Astrocyte of the spinal cord (primary cell): ENCODE measurements at places on chromosomes 12 and 14.

- peak; percentile 50 for DNase-seq
Measured at GRCh38 chr14:21868442-21869046, 194.9 kb upstream of the OR4E1 start.

GRCh38 chr12:105855361-105856047 lies 283.2 kb downstream of the NUAK1 start:
- no peak for DNase-seq

DNA sequence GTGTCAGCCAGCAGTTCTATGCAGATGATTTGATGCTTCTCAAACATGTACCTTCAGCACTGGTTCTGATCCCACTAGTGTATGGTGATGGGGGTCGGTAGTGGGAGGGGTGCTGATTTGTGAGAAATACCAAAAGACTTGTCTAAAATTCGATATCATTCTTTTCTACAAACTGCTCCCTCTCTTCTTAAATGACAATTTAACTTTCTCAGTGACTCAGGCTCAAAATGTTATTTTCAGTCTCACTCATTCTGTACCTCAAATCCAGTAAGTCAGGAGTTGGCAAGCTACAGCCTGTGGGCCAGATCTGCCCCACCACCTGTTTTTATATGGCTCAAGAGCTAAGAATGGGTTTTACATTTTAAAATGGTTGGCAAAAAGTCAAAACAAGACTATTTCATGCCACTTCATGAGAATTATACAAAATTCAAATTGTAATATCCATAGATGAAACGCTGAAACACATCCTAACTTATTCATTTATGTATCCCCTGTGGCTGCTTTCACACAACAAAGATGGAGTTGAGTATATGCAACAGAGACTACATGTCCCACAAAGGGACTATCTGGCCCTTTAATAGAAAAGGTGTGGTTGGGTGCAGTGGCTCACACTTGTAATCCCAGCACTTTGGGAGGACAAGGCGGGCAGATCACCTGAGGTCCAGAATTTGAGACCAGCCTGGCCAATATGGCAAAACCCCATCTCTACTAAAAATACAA lies 6.6 kb upstream of the NOP2 start:
- DNase-seq: no peak

- peak; percentile 71 for DNase-seq
Measured at GRCh38 chr12:122793685-122794106, 19.3 kb downstream of the CCDC62 start.

DNA sequence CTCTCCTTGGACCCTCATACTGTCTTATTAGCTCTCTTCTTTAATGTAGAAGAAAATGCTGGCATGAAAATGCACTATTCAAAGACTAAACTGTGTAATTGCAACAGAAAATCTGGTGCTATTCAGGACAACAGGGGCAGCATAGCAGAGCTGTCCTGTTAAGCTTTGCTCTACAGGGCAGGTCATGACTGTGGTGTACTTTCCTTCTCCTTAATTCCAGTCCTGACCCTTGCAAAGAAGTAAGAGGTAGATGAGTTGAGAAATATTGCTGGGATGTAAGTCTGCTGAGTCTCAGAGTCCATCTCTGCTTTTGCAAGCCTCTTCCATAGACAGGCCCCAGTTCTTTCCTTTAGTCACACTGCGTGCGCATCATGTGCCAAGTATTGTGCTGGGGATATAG lies 52.6 kb upstream of the STK38L start:
- no peak for DNase-seq

DNA sequence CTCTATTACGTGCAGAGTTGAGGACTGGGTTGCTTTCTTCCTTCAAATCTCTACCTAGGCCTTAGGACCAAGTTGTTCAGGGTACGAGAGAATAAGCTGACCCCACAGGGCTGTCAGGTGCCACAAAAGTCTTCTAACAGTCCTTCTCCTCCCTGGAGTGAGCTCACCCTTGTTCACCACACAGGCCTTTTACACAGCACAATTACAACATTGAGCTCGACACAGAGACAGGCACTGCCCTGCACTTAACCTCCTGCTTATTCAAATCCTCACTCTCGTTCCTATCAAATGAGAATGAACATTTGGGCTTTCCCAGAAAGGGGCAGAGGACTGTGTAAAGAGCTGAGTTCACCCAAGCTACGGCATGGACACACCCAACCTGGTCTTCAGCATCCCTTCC lies 2.4 kb downstream of the GALNT6 start:
- DNase-seq: no peak

DNA sequence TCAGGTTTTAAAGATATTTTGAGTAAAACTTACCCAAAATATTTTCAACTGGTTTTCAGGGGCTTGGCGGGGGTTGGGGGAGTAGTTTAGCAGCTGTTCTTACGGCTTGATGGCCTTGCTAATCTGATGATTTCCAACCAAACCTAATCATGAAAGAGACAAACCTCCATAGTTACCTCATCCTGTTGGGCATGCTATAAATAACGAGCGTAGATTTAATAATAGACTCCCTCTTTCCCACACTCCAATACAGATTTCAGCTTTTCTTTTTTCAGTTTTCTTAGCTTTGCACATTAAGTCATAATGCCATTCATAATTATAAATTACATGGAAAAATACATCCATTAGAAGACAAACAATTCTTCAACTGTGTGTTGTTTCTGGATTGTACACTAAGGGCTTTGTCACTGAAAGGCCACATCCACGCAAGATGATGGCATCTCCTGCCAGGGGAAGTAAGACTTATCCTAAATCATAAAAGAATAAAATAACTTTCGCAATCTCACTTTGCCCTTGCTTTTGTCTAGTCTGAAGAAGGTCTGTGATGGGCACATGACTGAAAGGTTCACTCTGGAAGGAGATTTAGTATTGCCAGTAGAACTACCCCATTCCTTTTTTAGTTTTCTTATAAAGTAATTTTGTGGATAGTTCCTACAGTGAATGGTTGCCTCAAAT lies 23.2 kb downstream of the ITPR2 start:
- DNase-seq: no peak

GRCh38 chr14:36524220-36524837 lies 4.3 kb upstream of the NKX2-1 start:
- no peak for DNase-seq

DNA sequence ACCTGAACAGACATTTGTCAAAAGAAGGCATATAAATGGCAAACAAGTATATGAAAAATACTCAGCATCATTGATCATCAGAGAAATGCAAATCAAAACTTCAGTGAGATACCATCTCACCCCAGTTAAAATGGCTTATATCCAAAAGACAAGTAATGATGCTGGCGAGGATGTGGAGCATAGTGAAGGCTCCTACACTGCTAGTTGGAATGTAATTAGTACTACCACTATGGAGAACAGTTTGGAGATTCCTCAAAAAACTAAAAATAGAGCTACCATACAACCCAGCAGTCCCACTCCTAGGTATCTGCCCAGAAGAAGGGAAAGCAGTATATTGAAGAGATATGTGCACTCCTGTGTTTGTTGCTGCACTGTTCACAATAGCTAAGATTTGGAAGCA lies 146.1 kb downstream of the TGFB3 start:
- DNase-seq: no peak

DNA sequence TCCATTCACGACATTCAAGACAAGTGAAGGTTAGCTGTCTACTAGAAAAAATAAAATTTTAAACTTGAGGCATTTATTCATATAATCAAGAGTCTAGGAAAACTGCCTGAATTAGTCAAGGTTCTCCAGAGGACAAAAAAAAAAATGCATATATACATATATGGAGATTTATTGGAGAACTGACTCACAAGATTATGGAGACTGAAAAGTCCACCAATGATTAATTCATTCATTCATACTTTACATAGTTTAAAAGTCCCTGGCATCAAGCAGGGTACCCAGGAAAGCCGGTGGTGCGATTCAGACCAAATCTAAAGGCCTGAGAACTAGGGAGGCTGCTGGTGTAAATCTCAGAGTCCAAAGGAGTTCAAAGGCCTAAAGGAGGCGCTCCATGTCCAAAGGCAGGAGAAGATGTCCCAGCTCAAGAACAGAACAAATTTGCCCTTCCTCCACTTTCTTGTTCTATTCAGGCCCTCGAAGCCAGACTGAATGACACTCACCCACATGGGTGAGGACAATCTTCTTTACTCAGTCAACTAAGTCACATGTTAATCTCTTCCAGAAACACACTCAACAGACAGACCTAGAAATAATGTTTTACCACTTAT lies 64.3 kb downstream of the ANKS1B start:
- no peak for DNase-seq

DNA sequence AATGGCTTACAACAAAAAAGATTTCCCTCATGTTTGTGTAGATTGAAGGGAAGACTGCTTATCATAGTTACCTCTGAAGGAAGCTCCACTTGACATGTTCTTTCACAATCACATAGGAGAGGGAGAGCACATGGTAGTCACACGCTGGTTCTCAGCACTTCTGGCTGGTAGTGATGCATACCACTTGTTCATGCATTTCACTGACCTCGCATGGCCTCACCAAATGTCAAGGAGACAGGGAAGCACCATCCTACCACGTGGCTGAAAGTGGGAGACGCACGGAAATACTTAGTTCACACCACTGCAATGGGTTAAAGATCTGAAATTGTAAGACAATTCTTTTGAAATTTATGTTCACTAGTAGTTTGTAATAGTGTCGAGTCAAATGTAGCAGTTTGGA lies 74.0 kb downstream of the PDE3A start:
- DNase-seq: no peak

GRCh38 chr12:89918172-89918846 lies 209.7 kb upstream of the ATP2B1 start:
- no peak for DNase-seq

DNA sequence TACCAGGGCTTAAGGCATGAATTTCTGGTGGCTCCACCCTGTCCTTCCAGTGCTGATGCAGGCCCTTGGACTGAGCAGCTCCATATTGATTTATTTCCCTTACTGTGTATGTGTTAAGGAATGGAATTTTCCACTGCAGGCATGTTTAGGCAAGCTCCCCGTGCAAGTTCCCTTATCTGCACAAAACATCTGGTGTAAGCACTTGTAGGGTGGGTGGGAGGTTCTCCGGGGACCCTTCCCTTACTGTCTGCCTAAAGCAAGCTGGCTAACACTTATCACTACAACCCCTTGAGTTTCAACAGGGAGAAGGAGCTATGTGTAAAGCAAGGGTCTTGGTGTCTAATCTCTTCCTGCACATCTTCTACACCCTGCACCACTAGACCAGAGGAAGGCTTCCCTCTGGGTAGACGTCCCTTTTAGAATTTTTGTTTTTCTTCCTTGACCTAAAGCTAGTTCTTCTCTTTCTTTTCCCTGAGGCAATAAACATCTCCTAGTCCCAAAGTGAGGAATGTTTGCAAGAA lies 22.0 kb upstream of the DRAM1 start:
- DNase-seq: peak; percentile 9

DNA sequence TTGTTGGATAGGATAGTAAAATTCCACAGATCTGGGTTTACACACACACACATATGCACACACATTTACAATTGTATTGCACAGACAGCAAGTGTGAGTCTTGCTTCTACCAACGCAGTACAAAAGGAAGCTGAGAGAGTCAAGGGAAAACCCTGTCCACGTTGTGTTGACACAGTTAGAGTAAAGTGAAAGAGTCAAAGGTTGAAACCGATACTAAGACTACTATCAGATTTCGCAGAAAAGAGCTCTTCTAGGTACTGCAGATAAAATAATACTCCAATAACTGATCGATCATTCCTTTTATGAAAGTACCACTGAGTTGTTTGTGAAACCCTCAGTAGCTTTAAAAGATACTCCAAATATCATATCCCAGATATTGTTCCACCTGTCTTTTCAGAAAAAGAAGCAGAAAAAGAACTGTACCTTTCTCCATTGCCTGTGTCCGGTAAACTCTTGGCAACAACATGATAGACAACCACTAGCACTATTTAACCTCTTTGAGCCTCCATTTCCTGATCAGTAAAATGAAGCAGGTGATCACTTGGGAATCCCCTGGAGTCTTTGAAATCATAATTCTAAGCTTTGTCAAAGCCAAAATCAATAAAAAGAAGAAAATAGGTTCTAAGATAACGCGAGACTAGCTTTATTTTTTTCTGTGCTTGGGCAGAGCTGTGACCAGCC lies 224.6 kb upstream of the FOXN3 start:
- DNase-seq: no peak

- peak; percentile 12 for DNase-seq
Measured at GRCh38 chr14:58533446-58533845, 104.3 kb upstream of the DACT1 start.

DNA sequence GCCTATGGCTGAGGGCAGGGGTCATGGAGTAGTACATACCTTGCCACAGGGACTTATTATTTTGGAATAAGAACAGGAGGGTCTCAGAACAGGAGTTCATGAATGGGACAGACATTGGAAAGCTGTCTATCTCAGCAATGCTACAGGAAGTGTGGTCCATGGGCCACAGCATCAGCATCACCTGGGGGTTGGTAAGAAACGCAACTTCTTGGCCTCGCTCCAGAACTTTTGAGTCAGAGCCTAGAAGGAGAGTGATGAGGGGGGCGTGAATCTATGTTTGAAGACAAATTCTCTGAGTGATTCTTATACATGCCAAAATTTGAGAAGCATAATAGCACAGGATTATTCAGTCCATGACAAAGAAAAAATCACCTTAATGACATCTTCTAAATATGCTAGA lies 156.6 kb downstream of the RPAP3 start:
- DNase-seq: no peak

DNA sequence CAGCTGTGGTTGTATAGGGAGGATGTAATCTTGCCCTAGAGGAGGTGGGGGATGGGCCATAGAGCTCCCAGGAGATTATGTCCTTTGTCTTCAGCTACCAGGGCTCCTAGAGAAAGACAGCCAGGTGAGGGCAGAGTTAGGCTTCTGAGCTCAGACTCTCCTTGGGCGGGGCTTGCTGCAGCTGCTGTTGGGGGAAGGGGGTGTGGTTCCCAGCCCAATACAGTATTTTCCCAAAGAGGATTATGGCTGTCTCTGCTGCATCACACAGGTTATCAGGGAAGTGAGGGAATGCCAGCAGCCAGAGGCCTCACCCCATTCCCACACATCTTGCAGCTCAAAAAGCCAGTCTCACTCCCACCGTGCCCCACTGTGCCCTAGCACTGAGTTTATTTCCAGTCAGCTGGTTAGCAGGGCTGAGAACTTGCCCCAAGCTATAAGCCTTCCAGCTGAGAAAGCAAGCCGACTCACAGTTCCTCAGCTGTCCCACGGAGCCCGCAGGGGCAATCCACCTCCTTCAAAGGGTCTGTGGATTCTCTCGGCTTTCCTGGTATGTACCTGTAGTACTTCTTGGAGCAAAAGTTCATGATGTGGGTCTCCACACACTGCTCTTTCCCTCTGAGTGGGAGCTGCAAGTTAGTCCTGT lies 217.3 kb upstream of the CPNE8 start:
- DNase-seq: no peak

GRCh38 chr14:21748869-21749303 lies 75.3 kb upstream of the OR4E1 start:
- DNase-seq: peak; percentile 45

DNA sequence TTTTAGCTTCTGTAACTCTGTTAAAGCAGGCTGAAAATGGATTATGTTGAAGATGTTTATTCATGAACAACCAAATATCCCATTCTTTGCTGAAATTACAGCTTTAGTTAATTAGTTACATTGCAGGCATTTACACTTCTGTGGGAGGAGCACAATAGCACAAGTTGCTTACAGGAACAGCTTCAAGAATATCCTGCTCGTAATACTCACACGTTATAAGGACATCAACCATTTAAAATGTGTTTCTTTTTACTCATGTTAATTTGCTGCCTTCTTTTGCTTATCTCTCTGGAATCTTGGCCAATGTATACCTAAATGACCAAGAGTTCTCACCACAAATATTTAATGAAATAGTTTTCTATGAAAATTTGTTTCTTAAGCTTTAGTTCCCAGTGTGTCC lies 305.2 kb upstream of the SYT1 start:
- peak; percentile 23 for DNase-seq
